ENCODE measurements at places on chromosomes 13 and 19.

DNA sequence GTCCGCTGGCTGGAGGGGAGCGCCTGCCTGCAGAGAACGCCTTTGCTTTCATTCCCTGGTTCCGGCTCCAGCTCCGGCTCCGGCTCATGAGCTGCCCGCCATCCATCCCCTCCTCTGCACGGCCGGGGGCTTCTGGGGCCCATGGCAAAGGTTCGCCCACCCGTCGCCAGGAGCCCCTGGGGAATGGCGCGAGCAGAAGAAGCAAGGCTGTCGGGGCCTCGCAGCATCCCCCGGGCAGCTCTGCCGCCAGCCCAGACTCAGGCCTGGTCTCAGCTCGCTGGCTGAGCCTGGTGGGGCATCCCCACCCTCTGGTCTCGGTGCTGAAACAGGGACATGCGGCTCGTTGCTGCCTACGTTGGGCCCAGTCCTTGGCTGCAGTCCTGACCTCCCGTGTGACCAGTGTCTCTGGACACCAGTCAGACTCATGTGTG, 96.8 kb downstream of the KDM4B start:
- no peak overlapping the region for H3K4me3 ChIP-seq
- no peak overlapping the region for H3K27ac ChIP-seq
- no peaks in the 10 kb centered on the region for H3K27me3 ChIP-seq
- H3K4me1 ChIP-seq, result peaks cover 11% of the 10 kb centered on the region
- peaks cover 43% of the 10 kb centered on the region for H3K36me3 ChIP-seq

DNA sequence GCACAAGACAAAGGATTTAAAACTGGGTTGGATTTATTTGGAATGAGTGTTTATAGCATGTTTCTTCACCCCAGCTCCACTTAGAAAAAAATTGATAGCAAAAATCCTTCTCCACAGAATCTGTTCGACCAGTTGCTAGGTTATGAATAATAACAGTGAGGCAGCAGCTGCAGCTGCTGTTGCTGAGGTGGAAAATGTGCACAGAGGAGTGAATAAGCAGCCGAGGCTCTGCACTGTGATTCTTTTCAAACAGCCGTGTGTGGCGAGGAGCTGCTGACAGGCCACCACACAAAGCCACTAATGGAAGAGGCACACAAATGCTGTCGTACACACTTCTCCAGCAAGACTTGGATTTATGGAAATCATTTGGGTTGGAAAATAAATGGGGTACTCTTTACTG, 6.4 kb upstream of the RASL11A start:
- H3K4me3 ChIP-seq, result no peak overlapping the region
- no peaks in the 10 kb centered on the region for H3K27me3 ChIP-seq
- no peak for DNase-seq
- peaks cover 24% of the 10 kb centered on the region for H3K4me1 ChIP-seq
- no peaks in the 10 kb centered on the region for H3K36me3 ChIP-seq
- no peak overlapping the region for H3K27ac ChIP-seq

- H3K27ac ChIP-seq, result no peak overlapping the region
- no peaks in the 10 kb centered on the region for H3K27me3 ChIP-seq
- H3K4me1 ChIP-seq, result peaks cover 3% of the 10 kb centered on the region
- no peak for DNase-seq
- H3K4me3 ChIP-seq, result no peak overlapping the region
Observed at GRCh38 chr13:29456419-29456818, 139.1 kb downstream of the SLC7A1 start.

DNA sequence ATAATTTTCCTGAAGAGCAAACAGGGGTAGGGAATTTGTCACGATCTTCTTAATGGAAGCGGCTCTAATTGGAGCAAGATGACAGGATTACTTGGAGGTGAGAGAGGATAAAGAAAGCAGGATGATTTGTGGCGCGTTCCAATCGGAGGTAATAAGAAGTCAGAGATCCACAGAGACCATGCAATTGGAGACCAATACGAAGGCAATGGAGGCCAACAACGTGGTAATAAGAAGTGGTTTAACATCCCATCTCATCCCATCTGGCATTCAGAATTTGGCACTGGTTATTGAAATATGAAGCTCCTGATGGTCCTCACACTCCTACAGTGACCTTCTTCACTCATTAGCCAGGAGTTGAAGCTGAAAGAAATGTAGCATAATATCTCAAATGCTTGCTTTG, 130.6 kb downstream of the DLEU7 start:
- H3K36me3 ChIP-seq, result no peaks in the 10 kb centered on the region
- no peak overlapping the region for H3K27ac ChIP-seq
- H3K4me3 ChIP-seq, result no peak overlapping the region
- DNase-seq, result no peak
- peaks cover 3% of the 10 kb centered on the region for H3K4me1 ChIP-seq

DNA sequence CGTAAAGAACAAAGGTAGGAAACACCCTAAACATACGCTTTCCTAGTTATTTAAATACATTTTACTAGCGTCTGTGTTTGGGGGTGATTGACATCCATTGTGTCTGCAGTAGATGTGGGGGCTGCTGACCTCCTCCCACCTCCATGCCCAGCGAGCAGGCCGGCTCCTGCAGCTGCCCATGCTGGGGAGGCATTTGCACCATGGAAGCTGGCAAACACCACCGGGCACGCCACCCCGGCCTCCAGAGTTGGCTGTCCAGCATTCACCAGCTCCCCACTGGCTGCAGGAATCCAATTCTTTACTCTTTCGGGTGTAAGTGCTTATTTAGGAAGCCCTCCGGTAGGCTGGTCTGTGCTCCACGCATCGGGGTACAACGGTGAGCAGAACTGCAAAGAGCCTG, 115.4 kb upstream of the USP29 start:
- H3K4me1 ChIP-seq, result no peaks in the 10 kb centered on the region
- no peaks in the 10 kb centered on the region for H3K27me3 ChIP-seq
- H3K36me3 ChIP-seq, result no peaks in the 10 kb centered on the region
- DNase-seq, result no peak
- no peak overlapping the region for H3K27ac ChIP-seq
- no peak overlapping the region for H3K4me3 ChIP-seq

GRCh38 chr13:64305246-64305645, 2889.6 kb upstream of the PCDH20 start:
- DNase-seq, result no peak
- H3K27ac ChIP-seq, result no peak overlapping the region
- H3K4me1 ChIP-seq, result no peaks in the 10 kb centered on the region
- no peaks in the 10 kb centered on the region for H3K36me3 ChIP-seq
- no peak overlapping the region for H3K4me3 ChIP-seq

- no peak for DNase-seq
- H3K36me3 ChIP-seq, result no peaks in the 10 kb centered on the region
- no peak overlapping the region for H3K27ac ChIP-seq
- H3K4me3 ChIP-seq, result no peak overlapping the region
Observed at GRCh38 chr19:38577826-38578225, 39.9 kb downstream of the MAP4K1 start.

Data from suprapubic skin (tissue), 4 donors.